ENCODE measurements at places on chromosomes 3 and 15. TPM values are rescaled to one million over a fixed set of nuclear protein-coding genes. Genes with fewer than 3 reads are reported as not detected.

Gene SSUH2
- 0.36 TPM for total RNA-seq

Gene CCDC191
- total RNA-seq: 7.5 TPM

DNA sequence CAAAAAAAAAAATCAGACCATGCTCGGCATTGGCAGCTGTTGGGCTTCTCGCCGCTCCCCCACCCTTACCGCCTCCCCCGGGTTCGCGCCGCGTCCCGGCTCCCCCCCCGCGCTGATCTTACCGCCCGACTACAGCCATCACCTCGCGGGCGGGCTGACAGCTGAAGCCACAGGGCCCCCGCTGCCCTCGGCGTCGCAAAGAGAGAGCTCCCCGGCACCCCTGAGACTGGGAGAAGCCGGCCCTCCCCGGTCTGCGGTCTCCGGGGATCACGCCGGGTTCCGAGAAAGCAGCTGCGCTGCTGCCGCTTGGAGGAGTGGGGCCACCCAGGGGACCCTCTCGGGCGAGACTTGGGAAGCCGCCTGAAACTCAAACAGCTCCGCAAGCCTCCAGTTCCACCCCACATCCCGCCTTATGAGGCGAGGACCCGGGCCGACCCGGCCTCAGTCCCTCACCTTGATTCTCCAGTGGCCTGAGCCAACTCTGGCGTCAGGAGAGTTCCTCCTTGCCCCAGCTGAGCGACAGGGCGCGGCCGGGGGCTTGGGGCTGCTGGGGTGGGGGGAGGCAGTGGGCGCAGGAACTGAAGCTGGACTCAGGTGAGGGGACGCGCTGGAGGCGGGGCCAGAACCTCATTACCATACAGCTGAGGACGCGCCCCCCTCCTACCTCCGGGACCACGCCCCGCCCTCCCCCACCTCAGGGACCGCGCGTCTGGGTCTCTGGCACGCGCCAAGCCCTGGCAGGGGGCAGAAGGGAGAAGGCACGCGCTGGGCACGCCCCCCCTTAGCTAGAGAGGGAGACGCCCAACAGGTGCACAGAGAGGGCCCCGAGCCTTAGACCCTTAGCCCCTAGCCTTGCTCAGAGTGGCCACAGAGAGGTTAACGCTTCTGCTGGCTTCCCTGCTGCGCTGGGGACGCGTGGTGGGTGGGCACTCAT, 1.0 kb upstream of the DLL4 start:
- peak; percentile 19 for ATAC-seq

DNA sequence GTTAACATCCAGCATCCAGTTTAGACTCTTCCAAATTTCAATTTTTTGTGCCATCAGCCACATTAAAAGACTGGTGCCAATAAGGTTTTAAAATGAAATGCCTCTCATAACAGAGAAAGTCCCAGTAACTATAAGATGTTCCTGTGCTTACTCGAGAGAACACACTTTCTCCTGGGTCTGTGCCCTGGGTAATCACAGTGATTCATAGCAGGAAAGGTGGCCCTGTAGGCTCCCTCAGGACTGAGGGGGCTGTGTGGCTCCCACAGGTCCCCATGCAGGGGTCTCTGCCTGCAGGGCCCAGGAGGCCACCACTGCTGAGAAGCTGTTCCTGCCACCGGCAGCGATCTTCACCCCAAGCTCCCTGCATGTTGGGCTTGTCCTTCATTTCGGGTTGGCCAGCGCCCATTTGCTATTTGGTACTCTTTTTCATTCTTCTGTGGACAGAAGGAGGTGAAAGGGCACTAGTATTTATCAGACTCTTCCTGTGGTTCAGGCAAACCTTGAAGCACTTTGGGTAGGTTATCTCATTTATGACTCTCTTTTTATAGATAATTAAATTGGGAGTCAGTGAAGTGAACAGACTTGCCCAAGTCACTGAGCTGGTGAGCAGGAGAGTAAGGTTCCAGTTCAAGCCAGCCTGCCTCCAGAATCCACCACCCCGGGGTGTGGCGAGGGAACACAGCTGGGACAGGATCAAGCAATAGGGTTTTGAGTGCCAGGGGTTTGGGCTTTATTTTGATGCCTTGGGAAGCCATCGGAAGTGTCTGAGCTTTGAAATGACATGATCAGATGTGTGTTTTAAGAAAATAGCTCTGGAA, 44.2 kb upstream of the PLXNA1 start:
- peak; percentile 28 for ATAC-seq

DNA sequence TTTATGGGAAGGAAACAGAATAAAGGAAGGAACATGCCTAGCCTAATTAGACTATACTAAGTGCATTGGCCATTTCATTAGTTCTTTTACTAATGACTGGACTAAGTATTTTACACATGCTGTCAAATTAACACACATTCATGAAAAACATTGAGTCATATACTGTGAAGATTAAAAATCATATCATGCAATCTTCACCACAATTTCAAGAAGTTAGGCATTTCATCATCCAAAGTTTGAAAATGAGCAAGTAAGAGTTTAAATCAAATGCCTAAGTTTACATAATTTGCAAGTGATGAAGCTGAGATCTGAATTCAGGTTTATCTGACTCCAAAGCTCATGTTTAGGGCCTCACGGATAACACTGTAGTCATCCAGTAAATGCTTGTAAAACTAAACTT, 601.0 kb downstream of the PDCD6IP start:
- no peak for ATAC-seq

DNA sequence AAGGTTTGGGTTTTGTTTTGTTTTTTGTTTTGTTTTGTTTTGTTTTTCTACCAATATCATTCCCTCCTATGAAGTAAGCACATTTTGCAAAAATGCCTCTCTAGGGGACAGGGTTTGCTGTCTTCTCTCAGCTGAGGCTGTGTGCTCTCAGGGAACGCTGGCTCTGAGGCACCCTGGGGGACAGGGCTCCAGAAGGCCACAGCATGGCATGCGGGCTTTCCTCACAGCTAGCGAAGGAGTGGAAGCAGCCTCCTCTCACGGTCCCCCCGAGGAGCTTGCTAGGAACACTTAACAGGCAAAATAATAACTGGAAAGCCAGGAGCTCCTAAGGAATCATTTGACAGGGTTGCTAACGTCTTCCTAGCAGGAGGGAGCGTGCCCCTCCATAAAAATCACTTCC, 227.7 kb upstream of the ST8SIA2 start:
- no peak for ATAC-seq

DNA sequence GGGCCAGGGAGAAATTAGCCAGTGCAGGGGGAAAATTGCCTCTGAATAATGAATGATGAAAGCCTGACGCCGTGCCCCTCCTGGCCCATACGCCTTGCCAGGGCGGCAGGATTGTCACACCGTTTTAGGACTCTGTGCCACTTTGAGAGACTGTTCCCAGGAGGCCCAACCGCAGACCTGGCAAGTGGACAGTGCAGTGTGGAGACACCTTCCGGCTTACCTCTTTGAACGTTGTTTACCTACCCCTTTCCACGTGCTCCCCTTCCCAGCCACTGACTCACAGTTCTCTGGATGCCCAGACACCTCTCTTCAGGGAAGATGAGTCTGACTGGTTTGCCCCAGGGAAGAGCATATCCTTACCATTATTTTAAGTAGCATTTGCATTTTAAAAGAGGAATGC, 84.0 kb upstream of the PXYLP1 start:
- no peak for ATAC-seq

DNA sequence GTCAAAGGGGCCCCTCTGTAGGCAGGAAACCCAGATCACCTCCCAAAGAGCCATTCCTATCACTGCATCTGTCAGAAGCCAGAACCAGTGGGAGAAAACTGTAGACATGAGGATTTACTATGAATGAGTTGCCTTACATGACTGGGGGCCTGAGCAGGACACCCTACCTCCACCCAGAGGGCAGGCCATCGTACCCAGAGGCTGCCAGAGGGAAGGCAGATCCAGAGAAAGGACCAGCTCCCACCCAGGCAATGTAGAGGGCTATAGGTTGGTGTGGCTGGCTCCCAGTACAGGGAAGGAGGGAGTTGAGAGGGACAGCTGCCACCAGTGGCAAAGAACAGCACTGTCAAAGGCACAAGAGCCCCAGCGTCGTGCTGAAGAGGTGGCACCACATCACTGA, 233.2 kb downstream of the OCA2 start:
- no peak for ATAC-seq

- ATAC-seq: no peak
These were observed 15.1 kb downstream of the PLSCR5 start for GRCh38 chr3:146589899-146590508.

Measured in motor neuron (in vitro differentiated cells).